ENCODE measurements at places on chromosomes 6 and 20. TPM values are rescaled to one million over a fixed set of nuclear protein-coding genes. Genes with fewer than 3 reads are reported as not detected.
A peak's percentile ranks its signal among the peaks of the same experiment; 100 is the strongest.

GRCh38 chr20:50293284-50294139 lies 102.9 kb downstream of the CEBPB start:
- DNase-seq = no peak

LTV1 gene
- total RNA-seq = 12.4 TPM

GRCh38 chr6:113350461-113350860 lies 506.7 kb upstream of the MARCKS start:
- DNase-seq = no peak

- DNase-seq = no peak
Measured at GRCh38 chr6:132568611-132569010, 1.5 kb upstream of the TAAR6 start.

DNA sequence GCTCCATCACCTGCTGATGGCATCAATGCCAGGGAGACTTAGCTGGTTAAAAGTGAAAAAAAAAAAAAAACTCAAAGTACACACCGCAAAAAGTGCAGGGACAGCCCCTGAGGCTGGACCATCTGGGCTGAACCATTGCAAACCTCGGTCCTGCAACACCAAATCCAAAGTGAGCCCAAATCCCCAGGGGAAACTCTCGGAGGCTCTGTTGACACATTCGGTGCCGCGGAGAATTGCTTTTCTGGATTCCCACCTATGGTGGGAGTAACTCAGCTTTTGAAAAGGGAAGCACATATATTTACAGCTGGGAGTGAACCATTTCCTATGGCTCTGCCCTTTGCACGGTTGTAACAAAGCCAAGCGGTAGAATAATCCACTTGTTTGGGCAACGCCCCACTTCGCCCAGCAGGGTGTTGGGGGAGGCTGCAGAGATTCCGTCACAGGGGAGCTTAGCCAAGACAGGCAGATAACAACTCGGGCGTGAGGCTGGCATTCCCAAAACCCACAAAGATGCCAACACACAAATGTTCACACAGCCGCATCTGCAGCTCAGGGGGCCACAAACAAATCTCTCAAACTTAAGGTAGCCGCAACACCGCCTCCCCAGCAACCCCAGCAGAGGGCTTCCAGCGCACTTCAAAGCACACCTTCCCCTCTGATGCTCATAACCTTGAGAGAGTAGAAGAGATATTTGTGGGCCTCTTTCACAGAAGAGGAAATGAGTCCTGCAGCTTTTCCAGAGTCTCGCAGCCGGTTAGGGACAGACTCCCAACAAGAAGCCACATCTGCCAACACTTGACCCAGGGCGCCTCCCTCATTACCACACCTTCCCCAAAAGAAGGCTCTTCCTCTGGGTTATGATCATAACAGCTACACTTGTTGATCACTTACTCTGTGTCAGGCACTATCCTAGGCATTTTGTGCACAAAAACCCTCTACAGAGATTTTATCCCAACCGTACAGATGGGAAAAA lies 11.4 kb downstream of the ZC3H12D start:
- DNase-seq = no peak

BRPF3 gene
- 24.8 TPM for total RNA-seq

SLC17A3 gene
- total RNA-seq = not detected

ZBP1 gene
- total RNA-seq = 0.22 TPM

RAD21L1 gene
- total RNA-seq = not detected

DNA sequence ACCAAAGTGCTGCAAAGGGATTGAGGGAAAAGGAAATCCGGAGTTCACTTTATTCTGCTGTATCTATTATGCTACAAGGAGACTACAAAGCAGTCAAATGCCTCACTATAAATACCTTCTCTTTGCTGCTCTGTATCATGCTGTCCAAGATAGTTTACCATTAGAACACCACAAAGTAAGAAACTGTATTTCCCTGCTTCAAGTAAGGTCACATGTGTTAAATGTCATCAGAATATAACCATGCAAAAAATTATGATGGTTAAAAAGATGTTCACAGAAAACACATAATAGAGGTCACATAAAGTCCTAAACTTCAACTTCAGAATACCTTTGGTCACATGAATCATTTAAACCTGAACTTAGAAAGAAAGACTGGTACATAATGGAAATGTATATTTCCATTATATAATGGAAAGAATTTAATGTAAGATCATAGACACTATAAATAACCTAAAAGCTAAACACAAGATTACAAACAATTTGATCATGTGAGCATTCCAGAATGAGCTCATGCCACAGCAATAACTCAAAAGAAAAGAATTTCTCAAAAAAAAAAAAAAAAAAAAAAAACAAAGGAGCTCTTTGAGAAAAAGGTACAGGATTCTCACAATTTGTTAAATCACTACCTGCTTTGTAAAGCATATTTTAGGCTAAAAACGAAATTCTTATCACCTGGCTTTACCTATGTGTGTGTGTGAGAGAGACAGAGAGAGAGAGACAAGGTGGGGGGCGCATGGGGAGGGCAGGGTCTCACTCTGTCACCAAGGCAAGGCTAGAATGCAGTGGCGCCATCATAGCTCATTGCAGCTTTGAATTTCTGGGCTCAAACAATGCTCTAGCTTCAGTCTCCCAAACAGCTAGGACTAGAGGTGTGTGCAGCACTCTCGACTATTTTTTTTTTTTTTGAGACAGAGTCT lies 58.7 kb downstream of the KIF13A start:
- DNase-seq = no peak

BTN2A1 gene
- 14.5 TPM for total RNA-seq

DNA sequence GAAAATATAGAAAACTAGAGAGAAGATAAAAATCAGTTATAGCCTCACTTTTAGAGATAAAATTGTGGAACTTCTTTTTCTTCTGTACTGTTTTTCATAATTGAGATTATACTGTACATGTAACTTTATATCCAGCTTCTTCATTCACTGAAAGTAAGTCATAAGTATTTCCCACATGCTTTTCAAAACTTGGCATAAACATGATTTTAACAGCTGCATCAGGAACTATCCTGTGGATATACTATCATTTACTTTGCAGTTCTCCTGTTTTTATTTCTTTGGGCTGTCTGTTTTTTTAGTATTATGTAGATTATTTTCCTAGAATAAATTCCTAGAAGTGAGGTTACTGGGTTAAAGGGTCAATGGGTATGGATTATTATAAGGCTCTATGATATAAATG lies 14.8 kb downstream of the DSTN start:
- DNase-seq = no peak

GRCh38 chr20:32737371-32738223 lies 5.7 kb downstream of the COMMD7 start:
- DNase-seq = no peak

- no peak for DNase-seq
Measured at GRCh38 chr20:24702501-24703283, 233.3 kb downstream of the SYNDIG1 start.

SAMD10 gene
- 5.7 TPM for total RNA-seq

- no peak for DNase-seq
Measured at GRCh38 chr20:22411627-22412450, 172.5 kb downstream of the FOXA2 start.

DNA sequence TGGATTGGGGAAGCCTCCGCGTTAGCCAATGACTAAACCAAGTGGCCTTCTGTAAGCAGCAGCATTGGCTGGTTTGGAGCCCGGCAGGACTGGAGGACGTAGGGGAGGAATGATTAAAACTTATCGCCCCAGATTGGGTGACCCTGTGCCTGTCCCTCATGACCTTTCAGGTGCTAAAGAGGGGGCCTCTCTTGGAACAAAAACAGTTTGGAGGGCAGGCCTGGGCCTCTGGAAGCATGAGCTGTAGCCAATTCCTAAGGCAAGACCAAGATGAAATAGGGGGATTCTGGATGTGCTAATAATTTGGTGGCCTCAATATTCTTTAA lies 1.4 kb downstream of the GMPR start:
- DNase-seq = no peak

DNA sequence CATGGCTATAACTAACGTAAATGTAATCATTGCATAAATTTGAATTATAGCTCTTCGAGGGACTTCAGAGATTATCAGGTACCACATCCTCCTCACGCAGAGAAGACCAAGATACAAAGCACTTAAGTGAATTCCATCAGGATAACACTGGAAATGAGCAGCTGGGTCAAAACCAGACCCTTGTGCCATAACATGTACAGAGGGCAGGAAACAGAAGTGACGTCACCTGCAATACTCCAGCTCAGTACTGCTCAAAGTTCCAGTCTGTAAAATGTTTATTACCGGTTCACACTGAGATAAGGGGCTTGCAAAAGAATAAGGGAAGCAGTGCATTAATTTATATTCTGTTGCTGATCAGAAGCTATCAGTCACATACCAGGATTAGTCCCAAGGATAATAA lies 45.8 kb downstream of the RGS17 start:
- DNase-seq = no peak

HSPA12B gene
- total RNA-seq = 17.5 TPM

DNA sequence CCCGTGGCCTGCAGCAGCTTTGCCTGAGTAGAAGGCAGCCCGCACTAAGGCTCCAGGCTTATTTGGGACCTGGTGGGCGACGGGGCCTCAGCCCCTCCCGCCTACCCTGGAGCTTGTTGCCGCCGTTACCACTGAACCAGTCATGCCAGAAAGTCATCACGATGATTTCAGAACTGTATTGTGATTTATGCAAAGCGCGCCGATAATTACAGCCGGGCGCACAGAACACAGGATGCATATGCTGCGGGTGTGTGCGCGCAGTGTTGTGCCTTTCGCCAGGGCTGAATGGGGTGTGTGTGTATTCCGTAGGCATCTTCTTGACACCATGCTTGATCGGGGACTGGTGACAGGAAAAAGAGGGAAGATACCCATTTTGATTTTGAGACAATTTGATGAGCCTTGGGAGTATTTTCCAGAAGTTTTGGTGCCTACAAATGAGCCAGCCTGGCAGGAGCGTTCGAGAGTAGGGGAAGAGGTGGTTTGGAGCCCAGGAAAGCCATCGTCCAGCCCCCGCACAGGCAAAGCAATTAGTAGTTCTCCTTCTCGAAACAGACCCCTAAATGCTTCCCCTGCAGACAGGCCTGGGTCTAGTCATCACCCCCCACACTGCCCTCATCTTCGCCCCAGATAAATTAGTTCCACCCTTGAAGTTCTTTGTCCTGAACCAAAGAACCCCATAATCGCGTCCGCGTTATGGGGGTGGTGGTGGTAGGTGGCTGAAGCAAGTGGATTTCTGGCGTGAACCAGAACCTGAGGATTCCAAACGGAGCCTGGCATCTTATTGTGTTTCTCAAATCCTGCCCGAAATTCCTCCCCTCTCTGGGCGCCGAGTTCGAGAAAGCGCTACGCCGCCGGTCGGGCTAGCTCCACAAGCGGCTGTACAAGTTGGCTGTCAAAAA lies 1.9 kb upstream of the NR2E1 start:
- DNase-seq = no peak

SLC32A1 gene
- total RNA-seq = not detected

TAAR1 gene
- not detected for total RNA-seq

COL9A3 gene
- total RNA-seq = 5.5 TPM

DNA sequence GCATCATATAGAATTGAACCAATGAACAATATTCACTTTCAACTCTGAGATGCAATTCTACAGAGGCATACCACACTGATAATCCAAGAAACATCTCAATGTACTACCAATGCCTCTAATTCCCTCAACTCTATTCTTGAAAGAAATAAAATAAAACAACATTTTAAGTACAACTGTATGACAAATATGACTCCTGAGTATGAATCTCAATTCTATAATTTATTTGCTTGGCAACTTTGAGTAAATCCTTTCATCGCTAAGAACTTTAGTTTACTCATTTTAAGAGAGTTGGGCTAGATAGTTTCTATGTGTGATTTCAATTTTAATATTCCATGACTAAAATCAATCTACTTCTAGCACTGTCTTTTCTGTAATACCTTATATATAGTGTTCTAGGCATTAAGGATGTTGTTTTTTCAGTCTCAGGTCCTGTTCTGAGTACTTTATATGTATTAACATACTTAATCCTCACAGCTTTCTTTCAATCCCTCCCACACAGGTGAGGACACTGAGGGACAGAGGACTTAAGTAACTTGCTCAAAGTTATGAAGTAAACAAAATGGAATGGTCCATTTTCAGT lies 33.4 kb downstream of the GOPC start:
- DNase-seq = no peak

DNA sequence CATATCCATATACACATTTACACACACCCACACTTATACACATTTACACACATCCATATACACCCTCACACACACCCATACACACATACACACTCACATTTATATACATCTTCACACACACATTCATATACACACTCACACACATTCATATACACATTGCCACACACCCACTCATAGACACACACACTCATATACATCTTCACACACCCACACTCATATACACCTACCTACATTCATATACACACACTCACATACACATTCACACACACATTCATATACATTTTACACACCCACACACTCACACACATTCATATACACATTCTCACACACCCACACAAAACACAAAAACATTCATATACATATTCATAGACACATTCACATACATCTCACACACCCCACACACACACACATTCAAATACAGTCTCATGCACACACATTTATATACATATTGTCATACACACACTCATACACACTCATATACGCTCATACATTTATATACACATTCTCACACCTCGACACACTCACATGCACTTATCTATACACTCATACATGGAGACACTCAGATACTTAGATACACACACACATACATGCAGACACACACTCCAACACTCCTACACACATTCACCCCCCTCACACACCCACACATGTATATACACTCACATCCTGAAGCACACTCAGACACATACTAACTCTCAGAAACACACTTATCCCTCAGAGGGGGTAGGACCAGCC lies 82.1 kb downstream of the MRPL14 start:
- no peak for DNase-seq

DNA sequence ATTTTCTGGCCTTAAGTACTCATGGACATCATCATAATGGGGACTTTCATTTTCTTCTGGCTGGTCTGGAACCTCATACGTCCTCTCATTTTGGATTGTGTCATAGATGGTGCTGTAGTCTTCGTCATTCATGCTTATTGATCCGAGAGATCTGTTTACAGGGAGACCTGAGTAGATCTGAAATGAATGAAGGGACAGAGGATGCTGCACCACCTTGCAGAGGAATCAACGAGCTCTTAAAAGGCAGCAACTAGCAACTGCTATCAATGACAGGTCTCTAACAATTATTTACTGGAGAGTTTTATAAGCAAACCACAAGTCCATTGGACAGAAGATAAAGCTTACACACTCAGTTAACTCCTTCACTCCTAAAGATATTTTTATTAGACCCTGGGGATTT lies 49.7 kb upstream of the ENPP4 start:
- no peak for DNase-seq

DNA sequence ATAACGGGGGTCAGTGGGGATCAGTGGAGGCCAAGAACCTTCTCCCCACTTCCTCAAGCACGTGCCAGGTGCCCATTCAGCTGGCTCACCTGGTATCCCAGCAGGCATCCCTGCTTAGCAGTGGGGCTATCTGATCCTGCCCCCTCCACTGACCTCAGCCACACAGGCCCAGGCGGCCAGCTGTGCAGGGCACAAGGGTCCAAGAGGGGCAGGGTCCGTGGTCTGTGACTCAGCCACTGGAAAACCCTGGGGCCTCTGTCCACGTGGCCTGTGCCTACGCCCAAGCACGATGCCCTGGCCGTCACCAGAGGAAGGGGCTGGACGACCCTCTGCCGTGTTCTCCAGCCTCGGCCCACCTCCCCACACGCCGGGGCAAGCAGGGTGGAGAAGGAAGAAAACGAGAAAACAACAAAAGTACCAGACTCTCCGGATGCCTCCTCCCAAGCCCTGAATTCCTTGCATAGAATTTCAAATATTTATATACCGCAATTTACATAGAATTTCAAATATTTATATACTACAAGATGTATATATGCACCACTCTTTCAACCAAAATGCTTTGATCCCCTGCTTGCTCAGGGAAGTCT lies 12.1 kb downstream of the PXDC1 start:
- peak; percentile 59 for DNase-seq

GRCh38 chr20:58071991-58072390 lies 156.5 kb downstream of the ANKRD60 start:
- DNase-seq = no peak

Data from Right ventricle myocardium inferior (tissue), 1 donor.